HS-27A (cell line): ENCODE measurements at places on chromosomes 13 and 19.
A peak's percentile ranks its signal among the peaks of the same experiment; 100 is the strongest.

DNA sequence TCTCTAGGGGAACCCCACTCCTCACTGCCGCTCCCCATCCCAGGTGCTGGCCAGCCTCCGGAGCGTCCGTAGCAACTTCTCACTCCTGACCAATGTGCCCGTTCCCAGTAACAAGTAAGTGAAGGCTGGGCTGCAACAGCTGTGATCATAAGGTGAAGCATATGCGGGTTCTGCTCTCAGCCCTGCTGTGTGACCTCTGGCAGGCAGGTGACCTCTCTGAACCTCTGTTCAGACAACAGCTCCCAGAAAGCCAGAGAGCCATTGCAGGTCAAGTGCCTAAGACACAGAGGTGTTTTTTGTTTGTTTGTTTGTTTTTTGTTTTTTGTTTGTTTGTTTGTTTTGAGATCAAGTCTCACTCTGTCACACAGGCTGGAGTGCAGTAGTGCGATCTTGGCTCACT is 28.7 kb downstream of the PDE4A start:
- no peak for DNase-seq

- no peak for DNase-seq
These were observed at the start of gene LYPD4 for GRCh38 chr19:41844601-41845000. TSS of gene LYPD4 (minus strand) at chr19:41844683. CDS start at chr19:41839285, 5,398 bp downstream.

GRCh38 chr13:44393391-44393790 is 19.8 kb downstream of the SERP2 start:
- no peak for DNase-seq

GRCh38 chr19:41626278-41626677 is 596 bp downstream of the CEACAM4 start:
- no peak for DNase-seq

- no peak for DNase-seq
These were observed 273.4 kb downstream of the DCLK1 start for GRCh38 chr13:35857769-35858168.

DNA sequence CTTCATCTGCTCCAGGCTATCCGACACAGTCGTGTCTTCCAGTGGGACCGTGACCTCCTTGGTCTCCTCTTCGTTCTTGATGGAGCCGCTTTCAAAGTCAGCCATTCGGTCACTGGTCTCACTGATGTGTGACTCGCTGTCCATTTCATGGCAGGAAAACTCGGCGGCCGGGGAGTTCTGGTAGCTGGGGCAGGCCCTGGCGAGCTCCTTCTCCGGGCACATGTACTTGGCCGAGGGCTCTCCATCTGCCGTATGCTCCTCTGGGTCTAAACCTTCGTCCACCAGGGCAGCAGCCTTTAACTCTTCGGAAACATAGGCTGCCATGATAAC is 69.8 kb downstream of the TSHZ3 start:
- DNase-seq = no peak

GRCh38 chr19:47891923-47892666 is 6.0 kb upstream of the SULT2A1 start:
- DNase-seq = no peak

- DNase-seq = no peak
These were observed 2.4 kb downstream of the KANK2 start for GRCh38 chr19:11194656-11195558.

- DNase-seq = no peak
These were observed 341.0 kb downstream of the DNAJC15 start for GRCh38 chr13:43364210-43365038.

DNA sequence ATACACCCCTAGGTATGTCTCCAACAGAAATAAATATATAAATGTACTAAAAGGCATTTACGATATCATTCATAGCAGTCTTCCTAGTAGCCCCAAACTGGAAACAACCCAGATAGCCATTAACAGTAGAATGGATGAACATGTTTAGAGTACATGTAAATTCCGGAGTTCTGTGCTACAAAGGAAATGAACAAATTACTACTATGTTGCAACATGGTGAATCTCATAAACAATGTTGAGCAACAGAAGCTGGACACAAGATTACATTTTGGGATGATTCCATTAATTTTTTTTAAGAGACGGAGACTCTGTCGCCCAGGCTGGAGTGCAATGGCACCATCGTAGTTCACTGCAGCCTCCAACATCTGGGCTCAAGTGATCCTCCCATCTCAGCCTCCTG is 5.9 kb upstream of the SLC7A10 start:
- no peak for DNase-seq

GRCh38 chr13:78679329-78679728 is 20.4 kb upstream of the OBI1 start:
- DNase-seq = no peak

- DNase-seq = peak; percentile 15
These were observed 1319.2 kb upstream of the SLC10A2 start for GRCh38 chr13:104385404-104385803.

- DNase-seq = no peak
These were observed 59.7 kb downstream of the KCTD12 start for GRCh38 chr13:76826527-76826926.

- no peak for DNase-seq
These were observed 306.8 kb downstream of the DCLK1 start for GRCh38 chr13:35824395-35824794.

DNA sequence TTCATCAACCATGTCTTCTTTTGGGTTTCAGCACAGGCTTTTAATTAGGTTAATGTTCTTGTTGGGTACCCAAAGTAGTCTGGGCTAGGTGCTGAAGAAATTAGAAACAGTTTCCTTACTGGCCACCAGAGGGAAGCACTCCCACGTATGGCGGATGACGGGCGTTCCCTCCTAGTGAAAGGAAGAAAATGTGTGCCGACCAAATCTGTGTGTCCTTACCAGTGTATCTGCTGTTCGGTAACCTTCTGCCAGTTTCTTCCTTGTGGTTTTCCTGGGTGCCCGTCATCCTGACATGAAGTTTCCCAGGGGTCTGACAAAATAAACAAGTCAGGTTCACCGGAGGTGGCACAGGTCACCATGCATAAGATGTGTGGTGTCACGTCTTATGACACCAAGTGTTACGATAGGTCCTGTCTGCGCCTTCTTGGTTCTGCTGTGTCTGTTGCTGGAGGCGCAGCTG is 6.0 kb upstream of the WDR88 start:
- DNase-seq = no peak

- no peak for DNase-seq
These were observed 988.5 kb downstream of the UQCRFS1 start for GRCh38 chr19:28224441-28224840.

DNA sequence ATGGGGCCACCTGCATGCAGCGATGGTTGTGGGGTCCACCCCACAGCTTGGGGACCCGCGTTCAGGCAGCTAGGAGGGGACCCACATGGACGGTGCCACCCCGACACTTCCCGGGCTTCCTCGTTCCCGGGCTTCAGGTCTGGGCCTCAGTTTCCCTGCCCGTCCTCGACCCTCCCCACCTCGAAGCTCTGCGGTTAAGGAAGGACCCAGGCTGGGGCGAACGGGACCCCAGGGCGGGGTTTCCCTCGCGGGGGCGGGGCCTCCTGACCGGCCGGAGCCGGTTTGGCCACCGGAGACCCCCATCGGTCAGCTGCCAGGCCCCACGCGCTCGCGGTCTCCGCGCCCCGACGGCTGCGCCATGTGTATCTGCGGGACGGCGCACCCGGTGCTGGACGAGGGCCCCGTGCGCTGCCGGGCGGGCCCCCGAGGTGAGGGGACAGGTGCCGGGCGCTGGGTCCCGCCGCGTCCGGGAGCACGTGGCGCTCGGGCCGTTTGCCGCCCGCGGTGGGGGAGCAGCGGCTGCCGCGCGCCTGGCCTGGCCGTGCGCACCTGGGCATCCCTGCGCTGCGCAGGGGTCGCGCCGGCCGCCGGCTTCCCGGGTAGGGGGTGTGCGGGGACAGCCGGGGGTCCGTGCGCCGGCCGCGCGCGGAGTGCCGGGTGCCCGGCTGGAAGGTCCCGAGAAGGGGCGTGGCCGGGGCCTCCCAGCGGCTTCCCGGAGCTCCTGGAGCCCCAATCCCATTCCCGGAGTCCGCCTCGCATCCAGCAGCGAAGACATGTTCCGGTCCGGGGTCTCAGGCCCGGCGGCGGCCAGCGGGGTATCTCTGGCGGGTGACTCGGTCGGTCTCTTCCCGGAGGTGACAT is 4.2 kb downstream of the ARHGAP45 start:
- no peak for DNase-seq

GRCh38 chr13:24718192-24718965 is 38.2 kb downstream of the ATP12A start:
- DNase-seq = no peak

DNA sequence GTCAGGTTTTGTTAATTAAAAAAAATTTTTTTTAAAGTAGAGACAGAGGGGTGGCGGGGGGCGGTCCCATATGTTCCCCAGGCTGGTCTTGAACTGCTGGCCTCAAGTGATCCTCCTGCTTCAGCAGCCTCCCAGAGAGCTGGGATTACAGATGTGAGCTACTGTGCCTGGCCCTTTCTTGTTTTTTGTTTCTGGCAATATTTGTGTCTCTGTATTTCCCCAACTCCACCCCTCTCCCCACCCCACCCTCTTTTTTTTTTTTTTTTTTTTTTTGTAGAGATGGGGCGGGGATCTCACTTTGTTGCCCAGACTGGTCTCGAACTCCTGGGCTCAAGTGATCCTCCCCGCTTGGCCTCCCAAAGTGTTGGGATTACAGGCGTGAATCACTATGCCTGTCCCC is 600 bp upstream of the CAPN12 start:
- DNase-seq = no peak

DNA sequence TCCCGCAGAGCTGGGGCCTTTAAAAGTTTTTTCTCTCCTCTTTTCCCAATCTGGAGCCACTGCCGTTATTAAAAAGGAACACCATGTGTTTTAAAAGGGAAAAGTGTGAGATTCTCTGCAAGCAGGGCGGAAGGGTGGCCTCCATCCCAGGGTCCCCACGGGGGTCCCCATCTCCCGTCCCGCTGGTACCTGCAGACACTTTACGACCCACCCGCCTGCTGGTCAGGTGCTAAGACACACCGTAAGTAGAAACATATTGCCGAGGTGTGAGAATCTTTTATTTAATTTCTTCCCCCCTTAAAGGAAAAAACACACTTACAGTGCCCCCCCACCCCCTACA is 1.8 kb downstream of the CRLF1 start:
- DNase-seq = no peak

DNA sequence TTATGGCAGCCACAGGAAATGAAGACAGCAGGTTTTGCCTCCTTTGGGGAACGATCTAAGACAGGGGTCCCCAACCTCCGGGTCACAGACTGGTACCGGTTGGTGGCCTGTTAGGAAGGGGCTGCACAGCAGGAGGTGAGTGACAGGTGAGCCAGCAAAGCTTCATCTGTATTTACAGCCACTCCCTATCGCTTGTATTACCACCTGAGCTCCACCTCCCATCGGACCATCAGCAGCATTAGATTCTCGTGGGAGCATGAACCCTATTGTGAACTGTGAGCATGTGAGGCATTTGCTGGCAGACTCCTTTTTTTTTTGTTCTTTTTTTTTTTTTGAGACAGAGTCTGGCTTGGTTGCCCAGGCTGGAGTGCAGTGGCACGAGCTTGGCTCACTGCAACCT is 22.2 kb downstream of the F2RL3 start:
- DNase-seq = no peak

DNA sequence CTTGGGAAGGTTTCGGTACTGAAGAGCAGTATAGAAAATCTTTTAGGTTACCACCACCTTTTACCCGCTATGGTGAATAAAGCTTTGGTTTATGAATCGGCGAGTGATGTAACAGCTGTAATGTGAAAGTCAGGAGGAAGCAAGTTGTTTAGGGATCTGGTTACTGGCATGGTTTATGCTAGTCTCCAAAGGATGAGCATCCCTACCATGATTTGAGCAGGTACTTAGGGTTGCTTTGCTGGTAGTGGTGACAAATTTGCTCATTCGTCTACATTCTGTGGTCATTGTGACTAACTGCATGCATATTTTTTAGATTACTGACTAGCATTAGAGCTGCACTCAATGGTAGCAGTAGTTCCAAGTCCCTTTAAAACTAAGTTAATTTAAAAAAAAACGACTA is 104.1 kb downstream of the FRY start:
- no peak for DNase-seq

- DNase-seq = no peak
These were observed 65.1 kb upstream of the ARHGEF7 start for GRCh38 chr13:111049791-111050538.

DNA sequence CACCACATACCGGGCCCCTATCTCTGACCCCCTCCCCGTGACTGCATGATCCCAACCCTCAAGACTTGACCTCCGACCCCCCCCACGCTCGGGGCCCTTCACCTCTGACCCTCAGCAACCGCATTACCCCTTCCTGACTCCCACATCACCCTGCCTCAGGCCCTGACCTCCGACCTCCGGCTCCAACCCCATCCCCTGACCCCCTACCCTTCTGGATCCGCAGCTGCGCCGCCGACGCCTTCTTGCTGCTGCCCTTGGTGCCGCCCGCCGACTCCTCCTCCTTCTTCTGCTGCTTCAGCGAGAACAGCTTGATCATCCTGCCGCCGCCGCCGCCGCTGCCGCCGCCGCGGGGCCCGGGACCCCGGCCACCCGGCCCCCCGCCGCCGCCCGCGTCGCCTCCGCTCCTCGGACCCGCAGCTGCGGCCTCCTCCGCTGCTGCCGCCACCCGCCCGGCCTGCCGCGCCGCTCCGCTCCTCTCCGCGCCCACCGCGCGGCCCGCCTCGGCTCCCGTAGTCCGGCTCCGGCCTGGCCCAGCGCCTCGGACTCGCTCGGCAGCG is at the start of gene UBE2M:
Gene UBE2M, minus strand, starts transcription at position 546 of the 557 bp plus-strand sequence. Its CDS starts 230 bp downstream, at position 316.
- DNase-seq = no peak

- DNase-seq = no peak
These were observed 416.2 kb downstream of the DIAPH3 start for GRCh38 chr13:59747529-59747928.

GRCh38 chr19:1151037-1151724 is 22.9 kb downstream of the SBNO2 start:
- no peak for DNase-seq

DNA sequence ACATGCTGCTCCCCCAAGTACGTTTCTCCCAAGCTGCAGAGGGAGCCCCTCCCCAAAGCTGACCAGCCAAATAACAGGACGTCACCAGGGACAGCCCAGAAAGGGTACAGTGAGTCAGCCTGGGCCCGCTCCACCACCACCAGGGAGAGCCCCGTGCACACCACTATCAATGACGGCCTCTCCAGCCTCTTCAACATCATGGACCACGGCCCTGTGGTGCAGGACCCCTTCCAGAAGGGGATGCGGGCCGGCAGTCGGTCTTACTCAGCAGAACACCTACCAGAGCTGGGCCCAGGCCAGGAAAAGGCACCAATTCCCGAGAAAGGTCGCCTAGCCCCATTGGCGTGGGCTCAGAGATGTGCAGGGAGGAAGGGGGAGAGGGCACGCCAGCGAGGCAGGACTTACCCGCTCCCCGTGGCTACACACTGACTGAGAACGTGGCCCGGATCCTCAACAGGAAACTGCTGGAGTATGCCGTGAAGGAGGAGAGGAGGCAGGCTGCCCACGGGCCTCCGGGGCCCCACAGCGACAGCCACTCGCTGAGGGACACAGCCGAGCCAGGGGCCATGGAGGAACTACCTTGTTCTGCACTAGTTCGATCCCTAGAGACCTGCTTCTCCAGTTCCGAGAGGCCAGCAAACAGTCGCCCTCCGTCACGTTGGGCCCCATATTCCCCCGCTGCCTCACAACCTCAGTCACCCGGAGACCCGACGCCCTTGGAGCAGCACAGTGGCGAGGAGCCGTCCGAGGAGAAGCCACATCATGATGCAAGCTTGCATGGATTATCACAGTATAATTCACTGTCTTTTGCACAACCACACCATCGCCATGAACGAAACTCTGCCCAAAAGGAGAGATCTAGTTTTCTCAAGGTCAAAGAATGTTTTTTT is 815.9 kb upstream of the KLHL1 start:
- DNase-seq = no peak
